Neural crest cell (in vitro differentiated cells): ENCODE measurements at places on chromosomes 2 and 18. TPM values are rescaled to one million over a fixed set of nuclear protein-coding genes. Genes with fewer than 3 reads are reported as not detected.

Gene CD28
- not detected in 2 replicates for total RNA-seq

Gene PLCD4
- total RNA-seq: 0.37 and 1.1 TPM in 2 replicates

Gene CIDEA
- total RNA-seq: not detected in 2 replicates

Gene COX5B
- total RNA-seq: 142 TPM in 2 replicates

Gene CHRND
- 4.1 and 5.8 TPM in 2 replicates for total RNA-seq

Gene CDKL4
- 0.75 and 0.93 TPM in 2 replicates for total RNA-seq

Gene LYG2
- total RNA-seq: not detected in 2 replicates

Gene HRH4
- total RNA-seq: 0.07 TPM in 1 of 2 replicates, not detected in the other

Gene FAM210A
- 15.1 and 16.8 TPM in 2 replicates for total RNA-seq

Gene NFATC1
- 2.2 and 2.4 TPM in 2 replicates for total RNA-seq

GRCh38 chr2:241304039-241304670 lies 11.3 kb downstream of the HDLBP start:
- DNase-seq: no peak

DNA sequence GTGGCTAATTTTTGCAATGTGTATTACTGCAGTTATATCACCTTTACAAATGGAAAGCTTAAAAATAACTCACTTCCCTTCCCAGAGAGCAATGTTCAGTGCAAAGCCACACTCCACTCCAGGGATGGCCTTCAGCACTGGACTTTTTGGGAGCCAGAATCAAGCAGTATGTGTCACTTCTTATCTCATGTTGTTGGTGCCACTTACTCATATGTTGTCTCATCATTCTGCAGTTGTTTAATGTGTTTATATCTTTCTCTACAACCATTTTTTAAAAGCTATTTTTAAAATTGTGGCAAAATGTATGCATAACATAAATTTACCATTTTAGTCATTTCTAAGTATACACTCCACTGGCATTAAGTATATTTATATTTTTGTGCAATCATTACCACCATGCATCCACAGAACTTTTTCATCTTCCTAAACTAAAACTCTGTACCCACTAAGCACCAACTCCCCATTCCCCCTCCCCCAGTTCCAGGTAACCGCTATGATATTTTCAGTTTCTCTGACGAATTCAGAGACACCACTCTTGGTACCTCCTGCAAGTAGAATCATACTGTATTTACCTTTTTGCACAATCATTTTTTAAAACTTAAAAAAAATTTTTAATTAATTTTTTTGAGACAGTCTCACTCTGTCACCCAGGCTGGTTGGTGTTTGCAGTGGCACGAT lies 32.1 kb upstream of the CD8A start:
- DNase-seq: no peak

GRCh38 chr18:58394602-58395425 lies 234.1 kb downstream of the ALPK2 start:
- DNase-seq: no peak

DNA sequence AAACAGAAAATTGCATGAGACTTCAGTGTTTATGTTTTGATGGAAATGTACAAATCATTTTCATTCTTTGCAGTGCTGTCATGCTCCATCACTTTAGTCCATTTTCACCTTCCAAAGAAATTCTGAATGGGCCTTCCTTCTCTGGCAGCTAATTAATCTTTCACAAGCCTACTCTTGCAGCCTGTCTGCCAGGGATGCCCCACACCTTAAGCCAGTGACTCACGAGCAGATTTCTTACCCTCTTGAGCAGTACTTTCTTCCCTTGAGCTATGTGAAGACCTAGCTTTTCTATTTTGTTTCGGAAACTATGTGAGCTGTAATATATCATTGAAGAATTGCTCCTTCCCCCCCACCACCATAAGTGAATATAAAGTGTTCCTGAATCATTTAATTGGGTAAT lies 404.3 kb upstream of the VWC2L start:
- DNase-seq: no peak

DNA sequence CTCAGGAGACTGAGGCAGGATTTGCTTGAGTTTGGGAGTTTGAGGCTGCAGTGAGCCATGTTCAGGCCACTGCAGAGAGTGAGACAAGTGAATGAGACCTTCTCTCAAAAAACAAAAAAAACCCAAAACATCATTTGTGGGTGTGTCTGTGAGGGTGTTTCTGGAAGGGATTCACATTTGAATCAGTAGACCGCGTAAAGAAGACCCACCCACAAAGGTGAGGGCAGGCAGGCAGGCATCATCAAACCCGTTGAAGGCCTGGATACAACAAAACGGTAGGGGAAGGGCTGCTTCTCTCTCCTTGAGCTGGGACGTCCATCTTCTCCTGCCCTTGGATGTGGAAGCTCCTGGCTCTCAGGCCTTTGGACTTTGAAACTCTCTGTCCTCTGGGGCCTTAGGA lies 25.4 kb downstream of the CDKL4 start:
- no peak for DNase-seq

GRCh38 chr18:43720041-43720440 lies 442.8 kb upstream of the SYT4 start:
- no peak for DNase-seq

- DNase-seq: no peak
Measured at GRCh38 chr2:132732694-132733093, 62.7 kb upstream of the LYPD1 start.

- DNase-seq: no peak
Measured at GRCh38 chr2:9145752-9146430, 60.7 kb upstream of the ASAP2 start.

DNA sequence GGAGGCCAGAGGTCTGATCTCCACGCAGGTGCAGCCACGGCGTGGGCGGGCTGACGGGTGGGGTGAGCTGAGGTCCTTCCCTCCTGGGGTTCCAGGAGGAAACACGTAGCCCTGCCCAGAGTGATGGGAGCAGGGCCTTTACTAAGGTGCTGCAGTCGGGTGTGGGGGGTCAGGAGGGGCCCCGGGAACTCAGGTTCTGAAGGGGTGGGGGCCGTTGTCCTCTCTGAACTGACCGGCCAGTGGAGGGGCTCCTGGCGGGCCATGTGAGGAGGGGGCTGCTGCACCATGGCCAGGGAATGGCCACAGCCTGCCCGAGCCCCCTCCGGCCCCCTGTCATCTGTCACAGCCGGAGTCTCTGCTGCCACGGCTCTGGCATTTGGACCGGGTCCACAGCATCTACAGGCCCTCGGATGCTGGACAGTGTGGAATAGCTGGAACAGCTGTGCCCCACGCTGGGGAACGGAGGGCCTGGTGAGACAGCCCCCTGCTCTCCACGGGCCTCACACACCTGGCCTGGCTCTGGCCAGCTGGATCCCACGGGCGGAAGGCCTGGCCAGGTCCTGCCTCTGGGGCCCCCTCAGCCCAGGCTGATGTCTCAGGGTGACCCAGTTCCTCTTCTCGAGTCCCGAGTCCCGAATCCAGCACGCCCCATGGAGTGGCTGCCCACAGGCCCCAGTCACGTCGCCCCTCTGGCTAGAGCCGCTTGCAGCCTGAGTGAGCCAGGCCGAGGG lies 145.6 kb upstream of the GPC1 start:
- DNase-seq: no peak

GRCh38 chr18:3238742-3239141 lies 8.9 kb upstream of the MYL12A start:
- no peak for DNase-seq

DNA sequence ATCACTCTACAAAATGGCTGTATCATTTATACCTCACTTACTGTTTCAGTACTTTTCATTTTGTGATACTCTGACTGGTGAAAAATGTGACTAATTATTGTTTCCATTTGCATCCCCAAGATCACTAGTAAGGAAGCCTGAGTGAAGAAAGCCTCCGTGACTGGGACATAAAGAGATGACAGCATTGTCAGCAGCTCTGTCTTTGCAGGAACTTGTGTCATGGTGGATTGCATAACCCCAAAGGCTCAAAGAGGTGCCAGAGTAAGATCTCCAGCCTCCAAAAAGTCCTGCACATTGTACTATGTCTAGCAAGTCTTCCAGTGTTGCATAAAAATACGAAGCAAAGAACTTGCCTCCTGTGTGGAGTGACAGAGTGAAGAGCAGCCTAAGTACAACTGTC lies 187.5 kb upstream of the CRIM1 start:
- DNase-seq: no peak

DNA sequence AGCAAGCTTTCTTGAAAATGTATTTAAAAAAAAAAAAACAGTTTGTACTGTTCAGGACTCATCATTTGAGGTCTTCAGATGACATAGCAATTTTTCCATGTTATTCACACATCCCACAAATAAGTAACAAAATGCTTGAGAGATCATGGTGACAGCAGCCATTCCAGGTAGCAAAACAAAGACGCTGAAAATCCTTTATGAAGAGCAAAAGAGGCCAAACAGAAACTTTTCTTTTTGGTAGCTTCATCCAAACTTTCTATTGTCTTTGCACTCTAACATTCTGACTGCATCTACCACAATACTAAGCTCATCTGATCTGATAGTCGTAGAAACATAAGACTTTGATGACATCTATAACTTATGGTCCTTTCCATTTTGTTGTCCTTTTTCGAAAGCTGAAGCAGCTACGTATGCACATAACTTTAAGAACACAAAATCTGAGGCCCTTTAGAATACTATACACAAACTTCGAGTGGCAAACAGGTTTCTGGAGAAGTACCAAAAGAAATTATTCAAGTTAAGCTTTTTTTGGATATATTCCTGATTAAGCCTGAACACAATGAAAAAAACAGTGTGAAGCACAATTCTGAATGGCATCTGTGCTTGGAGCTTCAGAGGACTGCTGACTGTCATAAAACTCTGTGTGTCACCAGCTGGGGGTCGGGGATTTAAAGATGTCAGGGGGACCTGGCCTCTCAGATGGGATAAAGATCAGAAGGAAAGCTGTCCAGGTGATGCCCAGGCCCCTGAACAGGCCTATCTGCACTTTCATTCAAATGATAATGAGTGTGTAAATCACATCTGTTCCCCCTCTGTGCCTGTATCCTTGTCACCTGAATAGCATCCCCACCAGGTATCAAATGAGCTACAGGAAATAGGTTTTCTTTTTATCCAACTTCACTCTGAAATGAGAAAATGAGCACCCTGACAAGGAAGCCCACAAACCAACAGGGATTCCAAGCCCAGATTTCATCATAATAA lies 75.8 kb downstream of the ZEB2 start:
- no peak for DNase-seq

DNA sequence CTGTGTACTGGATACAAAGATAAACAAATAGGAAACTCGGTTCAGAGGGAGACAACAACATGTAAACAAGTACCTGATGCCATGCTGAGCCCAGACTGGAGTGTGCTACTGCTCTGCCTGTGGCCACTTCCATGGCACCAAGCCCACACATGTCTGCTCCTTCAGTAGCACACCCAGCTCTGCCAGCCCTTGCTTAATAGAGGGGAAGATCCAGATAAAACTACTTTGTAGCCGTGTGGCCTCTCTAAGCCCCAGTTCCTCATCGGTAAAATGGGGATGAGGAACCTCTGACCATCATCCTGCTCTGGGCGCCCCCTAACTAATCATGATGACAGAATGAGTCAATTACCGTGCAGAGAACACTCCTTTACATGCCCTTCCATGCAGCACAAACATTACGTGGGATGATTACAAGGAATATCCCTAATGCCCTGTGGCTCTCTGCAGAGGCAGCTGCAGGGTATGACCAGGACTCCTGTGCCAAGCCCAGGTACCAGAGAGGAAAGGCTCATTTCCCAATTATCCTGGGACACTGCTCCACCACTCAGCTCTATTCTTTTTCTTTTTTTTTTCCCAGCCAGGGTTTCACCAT lies 34.9 kb downstream of the DNMT3A start:
- DNase-seq: no peak

GRCh38 chr2:103860016-103860415 lies 993.9 kb upstream of the POU3F3 start:
- no peak for DNase-seq

DNA sequence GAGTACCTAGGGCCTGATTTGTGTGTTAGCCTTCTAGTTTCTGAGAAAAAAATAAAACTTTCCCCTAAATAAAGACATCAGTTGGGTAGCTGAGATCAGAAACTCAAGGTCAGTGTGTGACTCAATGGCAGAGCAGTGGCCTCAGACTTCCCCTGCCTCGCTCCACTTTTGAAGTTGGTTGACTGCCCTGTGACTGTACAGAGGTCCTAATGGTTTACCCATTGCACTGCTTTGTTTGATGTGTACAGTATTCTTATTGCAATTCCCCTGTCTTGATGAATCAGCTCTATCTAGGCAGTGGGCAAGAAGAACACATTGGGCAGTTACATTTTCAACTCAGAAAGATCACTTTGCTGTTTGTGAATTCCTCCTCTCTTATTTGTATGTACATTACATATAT lies 315.7 kb downstream of the KCNS3 start:
- DNase-seq: no peak

DNA sequence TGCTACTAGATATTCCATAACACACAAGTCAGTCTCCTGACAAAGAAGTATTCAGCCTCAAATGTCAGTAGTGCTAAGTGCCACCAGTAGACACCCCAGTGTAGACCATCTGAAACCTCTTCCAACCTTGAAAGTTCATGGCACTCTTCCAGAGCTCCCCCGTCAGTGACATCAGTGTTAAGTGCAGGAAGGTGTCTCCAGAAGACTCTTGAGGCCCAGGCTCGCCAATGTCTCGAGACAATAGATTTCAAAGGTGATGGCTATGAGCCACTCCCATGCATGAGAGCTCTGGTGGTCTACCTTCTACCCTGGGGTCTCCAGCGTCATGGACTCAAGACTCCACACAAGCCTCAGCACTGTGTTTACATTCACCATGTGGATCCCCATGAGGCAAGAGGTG lies 183.8 kb downstream of the SMAD2 start:
- DNase-seq: no peak

DNA sequence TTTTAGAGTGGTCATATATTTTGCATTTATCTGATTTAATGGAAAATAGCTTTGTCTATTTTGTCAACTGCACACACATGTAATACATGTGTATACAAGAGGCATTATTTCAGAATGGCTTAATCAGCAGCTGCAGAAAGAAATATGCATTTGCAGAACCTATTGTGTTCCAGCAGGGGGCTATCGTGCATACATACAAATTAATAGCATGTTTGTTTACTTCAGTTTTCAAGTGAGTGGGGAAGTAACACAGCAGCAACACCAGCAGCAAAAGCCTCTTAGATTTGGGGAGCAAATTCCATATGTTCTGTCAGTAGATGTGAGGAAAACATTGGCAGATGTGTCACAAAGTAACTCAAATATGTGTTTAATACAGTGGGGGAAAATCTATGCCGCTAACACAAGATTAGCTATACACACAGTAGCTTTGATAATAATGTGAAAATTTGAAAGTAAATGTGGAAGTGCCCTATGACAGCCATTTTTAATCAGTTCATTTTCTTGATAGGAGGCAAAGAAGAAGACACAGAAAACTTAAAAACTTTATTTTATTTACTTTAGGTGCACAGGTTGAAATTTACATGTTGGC lies 218.1 kb downstream of the WDR7 start:
- DNase-seq: no peak

- DNase-seq: no peak
Measured at GRCh38 chr2:225425284-225425683, 25.8 kb downstream of the NYAP2 start.

DNA sequence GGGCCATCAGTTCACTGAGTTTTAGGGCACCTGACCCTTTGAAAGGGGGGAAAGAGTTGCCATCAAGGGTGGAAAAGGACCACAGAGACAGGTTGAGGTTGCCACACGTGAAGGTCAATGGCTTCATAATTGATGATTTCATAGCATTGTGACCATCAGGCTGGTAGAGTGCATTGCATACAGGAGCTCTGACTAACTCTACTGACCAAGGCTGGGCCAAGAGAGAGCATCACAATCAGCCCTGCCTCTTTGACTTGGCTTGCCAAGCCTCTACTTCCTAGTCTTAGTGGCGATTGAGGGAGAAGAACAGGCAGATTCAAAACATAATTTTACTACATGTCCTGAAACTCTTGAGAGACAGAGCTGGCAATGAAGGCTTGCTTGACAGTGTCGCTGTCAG lies 5.8 kb upstream of the TNP1 start:
- DNase-seq: no peak
